ENCODE measurements at places on chromosomes 5 and 9.

GRCh38 chr9:124296094-124296493 lies 38.3 kb downstream of the NEK6 start:
- no peak for DNase-seq

DNA sequence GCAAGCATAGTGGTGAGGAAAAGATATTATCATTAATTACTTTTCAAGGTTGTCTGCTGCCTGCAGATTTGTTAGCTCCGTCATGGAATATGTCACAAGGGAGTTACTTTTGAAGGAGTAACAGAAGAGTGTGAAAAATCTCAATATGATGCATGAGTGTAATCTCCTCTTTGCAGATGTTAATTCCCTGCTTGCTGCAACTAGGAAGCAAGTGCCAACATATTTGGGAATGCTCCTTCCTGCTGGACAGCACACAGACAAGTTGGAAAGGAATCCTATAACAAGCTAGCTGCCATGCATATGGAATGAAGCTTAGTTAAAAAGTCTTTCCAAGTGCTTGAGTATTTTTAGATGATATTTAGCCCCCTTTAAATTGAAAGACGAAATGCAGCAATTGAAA lies 2023.6 kb upstream of the CDH6 start:
- DNase-seq: no peak

DNA sequence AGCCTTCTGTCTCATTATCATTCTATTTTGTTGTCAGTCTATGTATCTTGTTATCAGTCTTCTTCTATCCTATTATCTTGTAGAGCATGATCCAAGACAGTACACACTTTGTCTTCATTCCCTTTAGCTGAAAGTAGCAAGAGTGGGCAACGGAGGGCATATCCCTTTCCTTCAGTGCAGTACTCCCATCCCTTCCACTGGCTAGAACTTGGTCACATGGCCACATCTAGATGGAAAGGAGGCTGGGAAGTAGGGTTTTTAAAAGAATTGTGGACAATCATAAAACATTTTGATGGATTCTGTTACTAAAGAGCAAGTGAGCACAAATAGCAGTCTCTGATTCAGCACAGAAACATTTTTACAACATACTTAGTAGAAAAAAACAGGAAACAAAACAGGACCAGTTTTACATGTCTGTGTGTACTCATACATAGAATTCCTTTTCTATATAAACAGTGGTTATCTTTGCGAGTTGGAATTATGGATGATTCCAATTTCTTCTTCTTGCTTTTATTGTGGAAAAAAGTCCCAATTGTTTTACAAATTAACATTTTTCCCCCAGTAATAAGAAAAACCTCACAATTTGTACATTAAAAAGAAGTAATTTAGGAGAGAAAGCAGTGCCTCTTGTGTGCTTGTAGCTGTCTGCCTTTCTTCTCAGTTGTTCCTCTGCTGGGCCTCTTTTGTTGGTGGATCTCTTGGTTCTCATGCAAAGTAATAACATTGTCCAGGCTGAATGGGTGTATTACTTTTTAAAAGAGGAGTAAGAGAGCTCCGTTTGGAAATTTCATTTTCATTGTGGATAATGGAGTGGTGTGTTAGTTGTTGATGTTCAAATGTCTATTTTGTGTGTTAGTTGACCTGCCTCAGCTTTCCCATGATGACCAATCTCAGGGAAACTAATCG lies 410.9 kb upstream of the TRPC7 start:
- DNase-seq: no peak

DNA sequence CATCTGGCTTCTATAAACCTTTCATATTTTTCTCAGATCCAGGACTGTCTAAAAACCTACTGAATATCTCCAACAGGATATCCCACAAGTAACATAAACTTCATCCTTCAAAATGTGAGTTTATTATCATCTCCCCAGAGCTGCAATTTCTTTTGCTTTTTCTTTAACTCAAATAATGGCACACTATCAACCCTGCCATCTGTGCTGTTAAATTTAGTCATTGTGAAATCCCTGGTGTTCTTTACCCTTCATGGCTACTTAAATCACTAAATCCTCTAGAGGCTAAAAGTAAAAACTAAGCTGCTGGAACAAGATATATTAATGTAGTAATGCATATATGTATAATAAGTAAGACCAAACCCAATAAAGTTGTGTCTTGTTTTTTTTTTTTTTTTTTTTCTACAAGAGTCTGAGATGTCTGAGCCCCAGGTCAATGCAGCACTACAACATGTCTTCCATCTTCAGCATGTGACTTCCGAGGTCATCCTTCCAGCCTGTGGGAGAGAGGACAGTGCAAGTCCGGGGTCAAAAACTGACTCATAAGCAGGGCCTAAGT lies 362.9 kb downstream of the ADGRV1 start:
- no peak for DNase-seq

GRCh38 chr5:41755705-41756104 lies 114.5 kb downstream of the OXCT1 start:
- DNase-seq: no peak

DNA sequence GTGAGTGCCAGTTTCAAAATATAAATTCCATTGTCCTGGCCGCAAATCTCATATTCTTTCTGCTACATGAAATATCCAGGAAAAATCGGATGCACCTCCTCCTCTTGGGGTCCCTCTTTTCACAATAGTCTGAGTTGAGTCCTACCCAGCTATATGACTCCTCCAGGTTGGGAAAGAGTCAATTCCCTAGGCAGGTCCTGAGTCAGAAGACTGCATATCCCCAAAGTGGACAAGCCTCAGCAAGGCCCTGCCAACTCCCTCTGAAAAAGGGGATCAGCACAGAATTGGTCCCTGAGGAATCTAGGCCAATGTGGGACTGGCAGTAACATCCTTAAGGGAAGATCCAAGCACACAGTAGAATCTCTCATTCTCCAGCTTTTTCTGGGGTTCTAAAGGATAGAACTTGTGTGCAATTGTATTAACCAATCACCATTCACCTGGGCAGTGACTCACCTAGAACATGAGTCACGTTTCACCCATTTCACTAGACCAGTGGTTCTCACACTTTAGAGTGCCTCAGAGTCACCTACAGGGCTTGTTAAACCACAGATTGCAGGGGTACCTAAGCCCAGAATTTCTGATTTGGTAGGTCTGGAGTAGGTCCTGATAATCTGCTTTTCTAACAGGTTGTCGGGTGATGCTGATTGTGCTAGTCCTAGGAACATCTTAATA lies 44.7 kb upstream of the TMEM215 start:
- no peak for DNase-seq

- no peak for DNase-seq
Observed at GRCh38 chr5:2856206-2856605, 104.7 kb upstream of the IRX2 start.

DNA sequence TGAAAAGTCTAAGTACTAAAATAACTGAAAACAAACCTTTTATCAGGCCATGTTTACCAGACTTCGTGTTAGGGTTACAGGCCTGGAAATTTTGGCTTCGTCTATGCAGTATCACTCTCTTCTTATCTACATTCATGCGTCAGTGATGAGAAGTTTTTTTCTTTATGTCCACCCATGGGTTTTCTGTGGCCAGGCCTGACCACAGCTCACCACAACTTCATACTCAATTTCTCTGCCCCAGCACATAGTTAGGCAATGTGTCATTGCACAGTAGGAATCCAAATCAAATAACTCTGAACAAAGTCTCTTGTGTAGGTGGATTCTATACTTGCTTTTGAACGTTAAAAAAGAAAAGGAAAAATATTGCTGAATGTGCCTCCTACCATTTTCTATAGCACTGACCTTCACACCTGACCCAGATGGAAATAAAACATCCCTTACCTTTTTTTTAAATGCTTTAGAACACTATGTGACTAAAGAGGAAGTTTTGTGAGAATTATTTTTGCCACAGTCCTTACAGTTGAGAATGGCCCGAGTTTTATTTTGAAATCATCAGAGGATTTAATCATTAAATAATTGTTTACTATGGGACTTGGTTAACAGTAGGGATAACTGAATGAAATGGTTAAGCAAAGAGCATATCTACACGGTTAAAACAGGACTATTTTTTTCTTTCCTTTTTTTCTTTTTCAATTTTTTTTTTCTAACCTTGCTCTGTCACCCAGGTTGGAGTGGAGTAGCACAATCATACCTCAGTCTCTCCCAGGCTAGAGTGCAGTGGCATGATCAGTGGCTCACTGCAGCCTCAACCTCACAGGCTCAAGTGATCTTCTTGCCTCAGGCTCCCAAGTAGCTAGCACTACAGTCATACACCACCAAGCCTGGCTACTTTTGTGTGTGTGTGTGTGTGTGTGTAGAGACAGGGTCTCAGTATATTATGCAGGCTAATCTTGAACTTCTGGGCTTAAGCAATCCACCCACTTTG lies 1247.0 kb upstream of the ACO1 start:
- DNase-seq: no peak

DNA sequence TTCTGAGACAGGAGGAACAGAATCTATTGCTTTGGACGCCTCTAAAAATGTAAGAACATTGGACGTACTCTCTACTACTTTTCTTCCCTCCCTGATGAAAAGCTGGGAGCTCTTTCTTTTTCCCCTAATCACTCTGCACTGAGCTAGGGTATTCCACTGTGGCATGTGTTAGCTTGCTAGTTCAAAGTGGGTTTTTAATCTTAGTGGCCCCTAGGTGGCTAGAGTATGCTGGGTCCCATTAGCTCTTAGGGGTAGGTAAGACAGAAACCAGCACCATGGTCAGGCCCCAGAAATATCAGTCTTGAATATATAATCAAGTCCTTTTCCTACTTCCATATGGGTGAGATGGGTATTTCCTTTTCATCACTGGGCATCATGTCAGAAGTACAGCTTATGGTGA lies 945.2 kb upstream of the PTPRD start:
- DNase-seq: no peak

DNA sequence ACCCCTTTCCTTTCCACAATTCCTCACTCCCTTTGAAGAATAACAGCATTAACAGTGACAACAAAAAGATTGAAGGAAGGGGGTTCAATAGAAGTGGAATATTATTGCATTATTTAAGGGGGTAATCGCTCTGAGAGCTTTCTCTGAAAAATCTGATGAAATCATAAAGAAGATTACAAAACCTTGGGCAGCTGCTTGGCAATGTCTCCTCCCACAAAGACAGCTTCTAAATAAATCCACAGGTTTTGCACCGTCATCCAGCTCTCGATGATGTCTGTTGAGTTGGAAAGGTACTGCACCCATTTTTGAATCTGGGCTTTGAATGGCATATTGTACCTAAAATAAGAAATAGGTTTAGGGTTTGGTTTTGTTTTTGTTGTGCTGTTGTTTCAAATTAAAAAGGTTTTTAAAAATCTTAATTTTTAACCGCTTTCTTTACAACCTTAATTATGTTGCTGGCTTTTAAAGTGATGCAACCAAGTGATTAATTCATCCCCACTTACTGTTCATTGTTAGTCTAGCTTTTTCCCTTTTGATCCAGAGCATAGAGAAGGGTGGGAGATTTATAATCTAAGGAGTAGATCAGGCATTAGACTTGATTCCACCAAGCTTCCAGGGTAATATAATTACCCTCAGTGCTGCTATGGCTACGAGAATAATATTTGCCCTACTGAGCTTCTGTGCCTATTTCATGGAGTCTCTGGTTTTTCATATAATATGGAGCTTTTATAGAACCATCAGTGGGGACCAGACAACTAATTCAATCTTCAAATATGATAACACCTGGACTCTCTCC lies 85.0 kb downstream of the DNAH5 start:
- DNase-seq: no peak

DNA sequence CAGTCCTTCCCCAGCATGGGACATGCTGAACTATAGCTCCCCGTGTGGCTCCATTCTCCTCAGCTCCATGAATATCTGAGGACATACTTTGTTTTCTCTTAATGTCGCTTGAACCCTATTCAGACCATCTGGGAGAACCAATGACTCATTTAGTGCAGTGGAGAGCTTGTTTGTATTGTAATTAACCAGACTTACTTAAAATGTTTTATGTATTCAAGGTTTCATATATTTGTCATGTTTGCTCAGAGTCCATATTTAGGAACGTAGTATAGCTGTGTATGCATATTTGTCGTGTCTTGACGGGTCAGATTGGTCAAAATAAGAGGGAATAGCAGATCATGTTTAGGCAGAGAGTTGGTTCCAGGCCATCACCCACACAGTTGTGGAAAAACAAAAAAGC lies 150.1 kb upstream of the NTRK2 start:
- no peak for DNase-seq

DNA sequence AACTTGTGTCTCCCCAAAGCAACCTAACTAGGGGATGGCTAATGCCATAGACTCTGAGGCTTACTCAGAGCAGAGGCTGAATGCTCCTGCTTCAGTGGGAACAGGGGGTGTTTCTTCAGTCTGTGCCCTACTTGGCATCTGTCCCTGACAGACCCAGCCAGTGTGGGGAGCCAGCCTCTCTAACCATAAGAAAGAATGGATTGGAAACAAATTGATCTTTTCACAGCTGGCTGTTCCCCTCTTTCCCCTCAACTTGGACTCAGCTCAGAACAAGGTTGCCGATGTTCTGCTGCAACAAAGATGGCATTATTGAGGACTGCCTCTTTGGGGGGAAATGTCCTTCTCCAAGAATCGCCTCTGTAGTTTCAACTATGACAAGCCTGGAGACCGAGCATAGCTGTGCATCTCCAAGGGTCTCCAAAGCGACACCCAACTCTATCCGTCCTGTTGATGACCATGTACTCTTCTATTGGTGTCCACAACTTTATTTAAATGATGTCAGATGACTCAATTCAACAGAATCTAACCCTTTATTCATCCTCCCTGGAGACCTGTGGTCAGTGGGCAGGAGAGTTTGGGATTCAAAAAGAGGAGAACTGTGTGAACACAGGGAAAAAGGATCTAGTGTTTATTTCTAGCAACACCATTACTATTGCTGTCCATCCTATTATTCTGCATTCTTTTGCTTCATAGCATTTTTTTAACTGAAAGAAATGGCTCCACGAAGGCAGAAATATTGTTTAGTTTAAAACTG lies 24.7 kb upstream of the TNC start:
- DNase-seq: no peak

DNA sequence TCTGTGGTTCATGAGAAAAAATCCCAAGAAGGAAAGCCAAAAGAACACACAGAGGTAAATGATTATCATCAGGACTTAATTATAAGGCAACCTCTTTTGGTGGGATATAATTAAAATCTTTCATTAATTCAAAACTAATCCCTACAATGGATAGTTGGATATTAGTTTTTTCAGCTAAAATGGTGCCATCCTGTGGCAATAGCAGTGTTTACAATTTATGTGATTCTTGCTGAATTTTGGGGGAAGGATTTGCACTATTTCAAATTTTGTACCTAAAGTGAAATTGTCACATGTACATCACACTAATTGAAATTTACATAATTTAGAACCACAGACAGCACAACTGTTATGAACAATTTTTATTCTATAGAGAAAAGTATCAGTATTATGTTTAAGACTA lies 67.0 kb downstream of the CAST start:
- no peak for DNase-seq

DNA sequence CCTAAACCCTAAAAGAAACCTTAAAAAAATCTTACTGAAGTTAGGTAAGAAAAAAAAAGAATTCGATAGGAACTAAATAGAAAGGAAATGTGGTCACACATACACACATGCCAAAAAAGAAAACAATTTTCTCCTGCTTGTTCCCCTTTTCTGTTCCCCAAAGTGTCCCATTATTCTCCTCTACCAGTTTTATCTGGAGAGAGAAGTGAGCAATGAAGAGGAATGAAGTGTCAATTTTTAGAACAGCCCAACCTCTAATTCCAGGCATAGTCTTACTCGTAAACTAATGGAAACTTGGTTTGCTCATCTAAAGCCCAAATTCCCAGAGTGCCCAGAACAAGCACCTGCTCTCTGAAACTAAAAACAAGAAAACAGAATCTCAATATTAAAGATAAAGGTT lies 26.1 kb downstream of the AP3B1 start:
- no peak for DNase-seq

All from mesothelial cell of epicardium (in vitro differentiated cells).